ENCODE measurements at places on chromosomes 16 and 17.

GRCh38 chr17:9700136-9700535 lies 54.8 kb downstream of the USP43 start:
- no peaks in the 10 kb centered on the region for H3K4me1 ChIP-seq
- no peak for DNase-seq
- no peak overlapping the region for H3K27ac ChIP-seq
- no peaks in the 10 kb centered on the region for H3K36me3 ChIP-seq
- H3K4me3 ChIP-seq = no peak overlapping the region

GRCh38 chr16:65098916-65099315 lies 22.9 kb downstream of the CDH11 start:
- H3K4me1 ChIP-seq = no peaks in the 10 kb centered on the region
- H3K27ac ChIP-seq = no peak overlapping the region
- no peak overlapping the region for H3K4me3 ChIP-seq
- H3K36me3 ChIP-seq = no peaks in the 10 kb centered on the region
- no peak for DNase-seq
- H3K27me3 ChIP-seq = no peaks in the 10 kb centered on the region

DNA sequence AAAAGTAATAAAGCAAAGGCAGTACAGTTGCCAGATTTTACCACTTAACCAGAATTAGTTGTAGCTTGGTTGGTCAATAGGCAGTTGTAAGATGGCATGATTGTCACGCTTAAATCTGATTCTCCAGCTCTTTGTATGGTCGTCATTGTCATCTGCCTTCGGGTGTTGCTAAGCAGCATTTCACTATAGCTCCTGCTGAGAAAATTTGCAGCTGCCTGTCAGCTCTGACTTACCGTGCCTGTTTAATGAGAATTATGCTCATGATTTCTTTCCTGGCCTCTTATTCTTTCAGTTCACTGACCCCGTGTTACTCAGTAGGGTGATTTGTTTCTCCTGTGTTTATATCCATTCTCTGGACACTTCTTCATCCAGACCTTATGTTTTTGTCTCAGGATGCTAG lies 66.7 kb downstream of the TANGO6 start:
- no peak overlapping the region for H3K4me3 ChIP-seq
- H3K4me1 ChIP-seq = no peaks in the 10 kb centered on the region
- no peaks in the 10 kb centered on the region for H3K27me3 ChIP-seq
- H3K27ac ChIP-seq = no peak overlapping the region

GRCh38 chr16:2987833-2988232 lies 7.6 kb upstream of the PKMYT1 start:
- no peaks in the 10 kb centered on the region for H3K27me3 ChIP-seq
- no peak overlapping the region for H3K27ac ChIP-seq
- no peak for DNase-seq
- H3K4me3 ChIP-seq = no peak overlapping the region
- no peaks in the 10 kb centered on the region for H3K4me1 ChIP-seq

- DNase-seq = no peak
- H3K4me3 ChIP-seq = peak overlapping the region; percentile 94
These were observed 1.1 kb downstream of the SOCS3 start for GRCh38 chr17:78358538-78359320.

GRCh38 chr17:32161506-32162365 lies 19.4 kb downstream of the RHOT1 start:
- H3K27me3 ChIP-seq = no peaks in the 10 kb centered on the region
- H3K36me3 ChIP-seq = peaks cover 4% of the 10 kb centered on the region
- H3K4me3 ChIP-seq = no peak overlapping the region
- no peak overlapping the region for H3K27ac ChIP-seq

DNA sequence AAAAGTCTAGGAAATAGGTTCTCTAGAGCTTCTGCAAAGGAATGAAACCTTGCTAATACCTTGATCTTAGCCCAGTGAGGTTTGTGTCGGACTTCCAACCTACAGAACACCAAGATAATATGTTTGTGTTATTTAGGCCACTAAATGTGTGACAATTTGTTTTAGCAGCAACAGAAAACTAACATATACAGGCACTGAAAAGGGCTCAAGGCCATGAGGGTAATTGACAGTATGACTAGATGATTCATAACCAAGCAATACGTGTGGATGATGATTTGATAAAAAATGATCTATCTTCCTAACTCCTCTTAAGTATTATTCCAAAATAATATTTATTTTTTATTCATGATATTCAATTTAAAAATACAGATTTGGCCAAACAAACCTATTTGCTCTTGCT lies 27.7 kb upstream of the MED13 start:
- no peaks in the 10 kb centered on the region for H3K27me3 ChIP-seq
- no peaks in the 10 kb centered on the region for H3K36me3 ChIP-seq
- peaks cover 1% of the 10 kb centered on the region for H3K4me1 ChIP-seq
- no peak overlapping the region for H3K27ac ChIP-seq
- no peak for DNase-seq

DNA sequence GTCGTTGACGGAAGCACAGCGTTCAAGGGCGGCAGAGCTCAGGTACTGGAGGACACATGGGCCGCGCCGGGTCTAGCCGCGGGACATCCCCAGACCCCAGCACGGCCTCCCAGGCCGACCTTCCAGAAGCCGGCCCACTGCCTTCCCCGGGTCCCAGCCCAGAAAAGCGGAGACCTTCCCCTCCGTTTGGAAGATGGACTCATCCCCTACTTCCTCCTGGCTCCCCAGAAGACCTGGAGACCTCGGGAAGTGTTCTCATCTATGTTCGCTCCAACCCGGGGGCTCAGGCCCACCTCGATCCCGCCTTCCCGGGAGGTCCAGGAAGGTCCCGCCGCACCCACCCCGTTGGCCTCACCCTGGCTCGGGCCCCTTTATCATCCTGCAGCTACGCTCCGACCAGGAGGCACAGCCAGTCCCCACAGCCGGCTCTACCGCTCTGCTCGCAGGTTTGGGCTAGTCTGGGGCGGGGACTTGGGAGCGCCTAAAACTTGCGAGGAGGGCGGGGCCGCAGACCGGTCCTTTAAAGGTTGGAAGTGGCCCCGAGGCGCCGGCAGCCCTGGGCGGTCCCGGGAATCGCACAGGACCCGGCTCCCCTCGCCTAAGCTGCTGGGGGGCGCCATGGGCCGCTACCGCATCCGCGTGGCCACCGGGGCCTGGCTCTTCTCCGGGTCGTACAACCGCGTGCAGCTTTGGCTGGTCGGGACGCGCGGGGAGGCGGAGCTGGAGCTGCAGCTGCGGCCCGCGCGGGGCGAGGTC lies at the start of gene ALOX12:
Gene ALOX12 (plus strand): TSS at position 550 of the 756 bp plus-strand sequence. CDS start 69 bp downstream, at position 619.
- peak; percentile 56 for DNase-seq
- H3K4me1 ChIP-seq = no peaks in the 10 kb centered on the region
- no peaks in the 10 kb centered on the region for H3K27me3 ChIP-seq
- no peaks in the 10 kb centered on the region for H3K36me3 ChIP-seq
- H3K4me3 ChIP-seq = no peak within 1 kb of the TSS

- H3K36me3 ChIP-seq = no peaks in the 10 kb centered on the region
- H3K27ac ChIP-seq = peak within 1 kb of the TSS; percentile 96
- no peaks in the 10 kb centered on the region for H3K27me3 ChIP-seq
- peak within 1 kb of the TSS; percentile 94 for H3K4me3 ChIP-seq
These were observed at the start of gene ITGB3 for GRCh38 chr17:47253541-47254402. TSS of gene ITGB3 (plus strand) at chr17:47253827. CDS start at chr17:47253862, 35 bp downstream.

DNA sequence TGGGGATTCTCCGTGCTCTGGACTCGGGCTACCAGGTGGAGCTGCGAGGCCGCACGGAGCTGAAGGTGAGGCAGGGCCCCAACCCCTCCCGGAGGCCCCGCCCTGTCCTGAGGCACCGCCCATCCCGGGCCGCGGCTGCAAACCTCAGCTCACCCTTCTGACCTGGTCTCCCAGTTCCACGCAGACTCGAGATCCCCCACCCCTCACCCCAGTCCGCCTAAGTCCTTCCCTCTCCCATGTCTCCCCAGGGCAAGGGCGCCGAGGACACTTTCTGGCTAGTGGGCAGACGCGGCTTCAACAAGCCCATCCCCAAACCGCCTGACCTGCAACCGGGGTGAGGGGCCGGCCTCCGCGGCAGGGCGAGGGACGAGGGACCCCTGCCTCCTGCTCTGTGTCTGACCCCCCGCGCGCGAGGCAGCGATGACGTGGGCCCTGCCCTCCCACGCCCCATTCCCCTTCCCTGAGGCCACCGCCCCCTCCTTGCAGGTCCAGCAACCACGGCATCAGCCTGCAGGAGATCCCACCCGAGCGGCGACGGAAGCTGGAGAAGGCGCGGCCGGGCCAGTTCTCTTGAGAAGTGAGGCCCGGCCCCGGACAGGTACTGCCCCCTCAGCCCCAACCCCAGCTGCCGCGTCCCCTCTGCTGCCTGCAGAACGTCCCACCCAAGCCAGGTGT lies 13.7 kb downstream of the GUCY2D start:
- DNase-seq = no peak
- no peak overlapping the region for H3K27ac ChIP-seq
- no peaks in the 10 kb centered on the region for H3K27me3 ChIP-seq

DNA sequence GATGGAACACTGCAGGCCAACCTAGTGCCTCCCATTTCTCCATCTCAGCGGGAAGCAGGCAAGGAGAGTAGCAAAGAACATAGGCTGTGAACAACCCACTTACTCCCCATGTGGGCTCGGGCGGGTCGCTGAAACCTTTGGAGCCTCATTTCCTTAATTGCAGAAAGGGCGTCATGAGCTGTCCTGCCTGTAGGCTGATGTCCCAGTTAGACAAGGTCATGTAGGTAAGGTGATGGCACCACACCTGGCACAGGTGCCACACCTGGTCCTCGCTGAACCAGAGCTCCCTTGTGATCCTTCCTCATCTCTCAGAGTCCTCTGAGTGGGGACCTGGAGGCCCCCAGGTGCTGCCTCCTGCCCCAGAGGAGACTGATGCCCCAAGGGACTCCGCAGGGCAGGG lies 22.9 kb downstream of the ABCC3 start:
- no peaks in the 10 kb centered on the region for H3K27me3 ChIP-seq
- H3K36me3 ChIP-seq = no peaks in the 10 kb centered on the region
- no peaks in the 10 kb centered on the region for H3K4me1 ChIP-seq
- no peak overlapping the region for H3K27ac ChIP-seq
- H3K4me3 ChIP-seq = no peak overlapping the region
- DNase-seq = no peak

- no peak overlapping the region for H3K27ac ChIP-seq
- no peak overlapping the region for H3K4me3 ChIP-seq
- no peaks in the 10 kb centered on the region for H3K27me3 ChIP-seq
- H3K36me3 ChIP-seq = no peaks in the 10 kb centered on the region
- no peaks in the 10 kb centered on the region for H3K4me1 ChIP-seq
- no peak for DNase-seq
These were observed 19.1 kb downstream of the CAPNS2 start for GRCh38 chr16:55585631-55586030.

DNA sequence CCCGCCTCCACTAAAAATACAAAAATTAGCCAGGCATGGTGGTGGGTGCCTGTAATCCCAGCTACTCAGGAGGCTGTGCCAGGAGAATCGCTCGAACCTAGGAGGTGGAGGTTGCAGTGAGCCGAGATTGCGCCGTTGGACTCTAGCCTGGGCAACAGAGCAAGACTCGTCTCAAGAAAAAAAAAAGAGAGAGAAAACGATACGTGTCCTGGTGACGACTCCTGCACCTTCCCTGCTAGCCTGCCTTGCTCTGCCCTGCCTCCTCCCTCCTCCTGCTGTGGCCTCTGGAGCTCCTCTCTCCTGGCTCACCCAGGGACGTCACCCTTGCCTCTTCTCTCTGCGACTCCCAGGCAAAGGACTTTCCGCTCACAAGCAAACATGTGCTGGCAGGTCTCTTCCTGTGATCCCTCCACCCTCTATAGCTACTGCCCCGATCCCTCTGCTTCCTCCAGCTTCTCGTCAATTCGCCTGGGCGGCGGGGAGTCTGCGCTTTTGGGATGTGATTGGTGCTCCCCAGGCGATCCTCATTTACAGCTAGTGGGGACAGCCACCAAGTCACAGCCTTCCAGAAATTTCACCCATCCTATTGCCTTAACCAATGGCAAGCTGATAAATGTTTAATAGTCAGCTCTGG lies 25.5 kb upstream of the CBX4 start:
- DNase-seq = peak; percentile 56
- no peaks in the 10 kb centered on the region for H3K36me3 ChIP-seq
- H3K27me3 ChIP-seq = no peaks in the 10 kb centered on the region
- no peak overlapping the region for H3K4me3 ChIP-seq
- H3K27ac ChIP-seq = no peak overlapping the region

- H3K27ac ChIP-seq = no peak overlapping the region
- peaks cover 1% of the 10 kb centered on the region for H3K27me3 ChIP-seq
- no peak overlapping the region for H3K4me3 ChIP-seq
- no peaks in the 10 kb centered on the region for H3K4me1 ChIP-seq
- no peaks in the 10 kb centered on the region for H3K36me3 ChIP-seq
These were observed 37.2 kb upstream of the HOXB9 start for GRCh38 chr17:48663134-48663924.

- H3K4me1 ChIP-seq = no peaks in the 10 kb centered on the region
- H3K27ac ChIP-seq = no peak overlapping the region
- no peaks in the 10 kb centered on the region for H3K36me3 ChIP-seq
- H3K27me3 ChIP-seq = no peaks in the 10 kb centered on the region
- no peak for DNase-seq
These were observed 27.4 kb upstream of the ZNHIT3 start for GRCh38 chr17:36459045-36459444.

DNA sequence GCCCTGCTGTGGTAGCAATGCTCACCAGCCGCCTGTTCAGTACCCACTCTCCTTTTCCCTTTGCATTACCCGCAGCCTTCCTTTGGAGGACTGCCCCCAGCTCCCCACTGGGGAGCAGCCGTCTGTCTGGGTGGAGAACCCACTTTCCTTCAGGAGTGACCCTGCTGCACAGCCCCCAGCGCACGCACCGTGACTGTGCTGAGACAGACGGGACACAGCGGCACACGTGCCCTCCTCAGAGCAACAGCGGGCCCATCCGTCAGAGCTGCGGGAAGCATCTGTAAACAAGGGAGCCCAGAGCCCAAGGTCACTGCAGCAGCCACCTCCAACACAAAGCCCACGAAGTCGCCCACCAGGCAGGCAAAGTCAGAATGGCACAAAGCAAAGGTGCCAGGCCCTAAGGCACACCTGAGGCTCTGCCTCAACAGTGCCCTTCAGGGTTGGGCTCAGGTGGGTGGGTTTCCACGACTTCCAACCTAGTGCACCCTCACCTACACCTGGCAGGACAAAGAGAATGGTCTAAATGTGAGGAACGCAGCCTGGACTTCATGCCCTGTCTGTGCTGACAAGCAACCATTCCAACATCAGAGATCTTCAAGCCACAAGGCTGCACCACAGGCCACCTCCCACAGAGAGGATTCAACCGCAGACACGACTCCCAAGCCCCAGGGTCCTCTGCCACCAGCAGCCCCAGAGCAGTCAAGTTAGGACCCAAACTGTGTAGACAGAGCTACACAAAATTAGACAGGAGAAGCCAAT lies 9.9 kb downstream of the AXIN1 start:
- H3K27me3 ChIP-seq = no peaks in the 10 kb centered on the region
- H3K4me1 ChIP-seq = no peaks in the 10 kb centered on the region
- H3K4me3 ChIP-seq = no peak overlapping the region

DNA sequence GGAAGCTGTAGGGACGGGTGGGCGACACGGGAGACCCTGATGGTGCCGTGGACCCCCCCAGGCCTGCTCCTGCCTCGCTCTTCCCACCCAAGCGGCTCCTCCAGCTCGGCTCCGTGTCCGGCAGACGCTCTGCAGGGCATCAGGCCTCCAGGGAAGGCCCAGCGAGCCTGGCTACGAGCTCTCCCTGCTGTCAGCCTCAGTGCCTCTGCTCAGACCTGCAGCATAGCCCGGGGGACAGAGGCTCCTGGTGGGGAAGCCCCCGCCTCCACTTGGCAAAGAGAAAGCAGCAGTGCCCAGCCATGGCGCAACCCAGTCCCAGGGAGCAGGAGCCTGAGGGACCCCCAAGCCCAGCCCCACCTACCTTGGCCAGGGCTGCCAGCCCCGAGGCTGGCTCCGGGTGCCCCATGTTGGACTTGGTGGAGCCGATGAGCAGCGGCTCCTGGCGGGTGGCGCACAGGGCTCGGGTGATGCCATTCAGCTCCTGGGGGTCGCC lies 5.9 kb downstream of the FASN start:
- H3K27ac ChIP-seq = no peak overlapping the region
- H3K4me1 ChIP-seq = no peaks in the 10 kb centered on the region
- peaks cover 11% of the 10 kb centered on the region for H3K36me3 ChIP-seq
- DNase-seq = no peak
- no peaks in the 10 kb centered on the region for H3K27me3 ChIP-seq
